ENCODE measurements at places on chromosomes 12 and 14.

DNA sequence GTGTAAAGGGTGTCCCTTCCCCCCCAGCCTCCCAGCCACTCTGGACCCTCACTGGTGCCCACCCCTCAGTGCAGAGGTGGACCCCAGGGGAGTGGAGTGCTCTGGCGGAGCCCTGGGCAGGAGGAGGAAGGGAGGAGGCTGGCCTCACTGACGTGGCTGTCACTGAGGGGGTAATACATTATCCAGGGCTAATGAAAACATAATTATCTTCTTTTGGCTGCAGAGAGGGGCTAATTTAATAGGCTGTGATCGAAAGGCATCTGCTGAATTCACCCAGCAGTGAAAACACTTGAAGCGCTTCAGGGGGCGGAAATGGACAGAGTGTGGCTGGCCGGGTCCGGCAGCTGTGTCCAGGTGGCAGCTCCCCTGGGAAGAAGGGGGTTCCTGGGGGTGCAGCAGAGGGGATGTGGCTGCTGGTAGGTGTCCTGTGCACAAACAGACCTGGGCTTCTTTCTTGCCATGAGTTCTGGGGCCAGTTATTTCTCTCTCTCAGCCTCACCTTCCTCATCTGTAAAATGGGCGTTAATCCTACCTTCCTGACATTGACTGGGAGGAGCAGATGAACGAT lies 3.7 kb upstream of the NOS1 start:
- DNase-seq = no peak

DNA sequence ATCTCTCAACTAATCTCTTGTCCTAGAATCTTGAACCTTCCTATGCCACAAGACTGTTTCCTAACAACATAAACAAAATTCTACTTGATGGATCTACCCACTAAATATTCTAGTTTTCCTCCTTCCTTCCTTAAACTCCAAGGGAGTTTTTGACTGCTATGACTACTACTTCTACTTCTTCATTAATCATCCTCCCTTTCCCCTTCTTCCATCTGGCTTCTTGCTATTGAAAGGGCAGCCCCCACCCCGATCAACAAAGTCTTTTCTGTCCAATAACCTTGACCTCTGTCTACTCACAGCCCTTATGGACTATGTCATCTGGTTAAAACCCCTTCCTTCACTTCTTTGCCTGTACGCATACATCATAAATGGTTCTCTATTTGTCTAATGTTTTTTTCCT lies 5.6 kb downstream of the LTA4H start:
- no peak for DNase-seq

DNA sequence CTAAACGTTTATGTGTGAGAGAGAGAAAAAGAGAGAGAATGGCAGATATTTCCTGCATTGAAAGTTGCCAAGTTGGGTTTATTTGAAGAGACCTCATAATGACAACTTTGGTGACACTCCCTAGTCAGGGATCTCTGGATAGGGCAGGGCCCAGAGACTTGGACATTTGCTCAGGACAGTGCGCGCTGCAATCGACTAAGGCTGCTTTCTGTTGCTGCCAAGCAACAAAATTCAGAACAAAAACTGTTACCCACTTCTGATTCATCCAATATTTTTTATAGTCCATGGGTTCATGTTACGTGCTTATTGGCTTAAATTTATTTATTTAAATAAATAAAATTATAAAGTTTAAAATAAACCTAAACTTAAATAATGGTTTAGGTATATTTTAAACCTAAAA lies 34.2 kb downstream of the PTGER2 start:
- no peak for DNase-seq

DNA sequence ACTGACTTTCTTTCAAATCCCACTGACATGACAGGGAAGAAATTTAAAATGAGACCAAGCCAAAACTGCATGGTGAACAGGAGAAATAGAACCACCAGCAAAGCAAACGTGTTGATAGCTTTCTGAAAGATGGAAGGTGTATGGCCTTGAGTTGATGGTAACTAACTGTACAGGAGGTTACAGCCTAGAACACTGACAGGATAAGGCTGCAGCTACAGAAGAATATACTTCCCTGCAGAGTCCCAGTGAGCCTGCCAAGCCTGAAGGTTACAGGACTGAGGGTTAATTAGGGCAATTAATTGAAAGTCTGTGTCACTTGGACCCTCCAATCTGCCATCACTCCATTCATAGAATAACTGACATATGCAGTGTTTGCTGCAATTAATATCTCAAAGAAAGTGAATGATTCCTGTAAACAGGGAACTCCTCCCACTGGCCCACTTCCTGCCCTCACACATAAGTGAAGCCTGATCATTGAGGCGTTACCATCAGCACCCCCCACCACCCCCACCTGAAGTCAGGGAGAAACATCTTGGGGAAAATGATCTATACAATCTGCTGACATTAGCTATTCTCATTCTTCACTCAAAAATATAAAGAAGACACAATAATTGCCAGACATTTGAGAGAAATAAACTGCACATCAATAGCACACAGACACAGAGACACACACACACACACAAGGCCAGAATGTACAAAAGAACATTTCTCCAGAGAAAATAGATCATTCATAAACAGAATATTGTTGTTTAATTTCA lies 73.4 kb downstream of the GTF2A1 start:
- no peak for DNase-seq

DNA sequence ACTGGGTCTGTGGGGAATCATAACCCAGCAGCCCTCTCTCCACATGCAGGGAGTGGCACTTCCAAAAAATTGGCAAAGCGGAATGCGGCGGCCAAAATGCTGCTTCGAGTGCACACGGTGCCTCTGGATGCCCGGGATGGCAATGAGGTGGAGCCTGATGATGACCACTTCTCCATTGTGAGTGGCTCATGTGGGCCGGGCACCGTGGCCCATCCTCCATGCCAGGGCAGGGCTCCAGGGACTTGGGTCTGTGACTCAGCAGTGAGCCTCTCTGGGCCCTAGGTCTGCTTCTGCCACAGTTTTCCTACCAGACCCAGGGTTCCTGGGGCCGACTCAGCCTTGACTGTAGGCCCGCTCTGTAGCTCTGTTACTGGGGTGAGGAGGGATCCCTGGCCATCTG lies 2.2 kb downstream of the NPFF start:
- DNase-seq = no peak

- DNase-seq = no peak
Observed at GRCh38 chr14:23930742-23931141, 22.8 kb upstream of the DHRS4 start.

- peak; percentile 54 for DNase-seq
Observed at GRCh38 chr12:121803861-121804416, at the start of gene SETD1B. Gene SETD1B (plus strand): TSS chr12:121804009. CDS start chr12:121804738, 729 bp downstream.

DNA sequence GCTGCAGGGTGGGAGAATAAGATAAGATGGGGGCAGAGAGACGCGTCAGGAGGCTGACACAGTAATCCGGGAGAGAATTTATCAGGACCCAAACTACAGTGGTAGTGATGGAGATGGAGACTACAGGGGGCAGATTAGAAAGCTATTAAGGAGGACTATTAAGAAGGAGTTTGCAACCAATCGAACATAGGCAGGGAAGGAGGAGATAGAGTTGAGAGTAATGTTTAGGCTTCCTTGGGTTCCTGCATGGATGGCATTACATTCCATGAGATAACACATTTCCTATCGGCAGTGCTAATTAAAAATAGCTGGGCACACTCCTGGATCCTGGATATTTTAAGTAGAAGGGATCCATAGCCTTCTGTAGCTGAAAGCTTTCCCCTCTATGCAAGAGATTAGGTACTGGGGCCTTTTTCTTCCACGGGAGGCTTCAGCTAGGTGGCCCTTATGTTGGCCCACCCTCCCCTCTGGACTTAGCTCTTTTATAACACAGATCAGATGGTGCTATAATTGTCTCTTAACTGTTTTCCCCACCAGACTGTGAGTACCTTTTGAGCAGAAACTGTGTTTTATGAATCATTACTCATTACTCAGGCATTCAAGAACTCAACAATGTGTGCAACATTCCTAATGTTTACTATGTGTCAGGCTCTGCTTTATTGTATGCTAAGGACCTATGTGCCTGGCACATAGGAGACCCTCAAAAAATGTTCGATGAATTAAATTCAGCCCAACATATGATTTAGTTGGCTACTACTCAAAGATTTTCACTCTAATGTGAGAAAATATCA lies 113.0 kb downstream of the RMST start:
- no peak for DNase-seq

- no peak for DNase-seq
Observed at GRCh38 chr12:57258977-57259970, 8.3 kb upstream of the STAC3 start.

- no peak for DNase-seq
Observed at GRCh38 chr12:46005151-46005797, 14.9 kb upstream of the SCAF11 start.

DNA sequence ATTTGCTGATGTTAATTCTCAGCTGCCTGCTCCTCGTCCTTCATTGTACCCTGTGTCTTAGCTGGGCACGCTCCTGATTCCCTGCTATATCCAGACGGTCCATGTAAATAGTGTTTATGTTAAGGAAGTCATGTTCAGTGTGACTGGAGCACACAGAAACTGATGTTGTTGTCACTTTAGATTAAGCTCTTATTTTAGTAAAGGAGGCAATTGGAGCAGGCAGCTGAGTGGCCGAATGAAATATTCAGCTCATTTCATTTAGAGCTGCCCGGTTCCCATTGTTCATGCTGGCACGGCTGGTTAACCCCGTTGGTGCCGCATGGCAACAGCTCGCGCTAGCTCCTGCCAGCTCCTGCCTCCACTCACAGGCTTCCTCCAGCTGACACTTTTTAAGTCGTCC lies 446.8 kb upstream of the SOX5 start:
- DNase-seq = no peak
